Forelimb muscle (tissue), 1 donor: ENCODE measurements at places on chromosomes 4 and X. TPM values are rescaled to one million over a fixed set of nuclear protein-coding genes. Genes with fewer than 3 reads are reported as not detected.

- DNase-seq, result no peak
Measured at GRCh38 chr4:8675906-8676305, 83.3 kb downstream of the CPZ start.

- DNase-seq, result no peak
Measured at GRCh38 chr4:101262683-101263082, 84.6 kb downstream of the PPP3CA start.

DNA sequence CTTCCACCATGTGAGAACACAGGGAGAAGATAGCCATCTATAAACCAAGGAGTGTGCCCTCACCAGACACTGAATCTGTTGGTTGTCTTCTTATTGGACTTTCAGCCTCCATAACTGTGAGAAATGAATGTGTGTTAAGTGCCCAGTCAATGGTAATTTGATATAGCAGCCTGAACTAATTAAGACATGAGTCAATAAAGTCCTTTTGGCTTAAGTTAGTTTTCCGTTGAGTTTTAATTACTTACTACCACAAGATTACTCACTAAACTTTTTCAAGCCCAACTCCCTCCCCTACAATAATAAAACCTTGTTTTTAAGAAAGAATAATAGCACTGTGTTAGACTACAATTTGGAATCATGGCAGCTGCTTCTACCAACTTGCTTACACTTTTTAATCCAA is 324.2 kb downstream of the PCDH19 start:
- DNase-seq, result no peak

GRCh38 chr4:6900181-6900812 is 9.3 kb upstream of the TBC1D14 start:
- no peak for DNase-seq

GRCh38 chr4:177427192-177427591 is 15.0 kb downstream of the AGA start:
- DNase-seq, result no peak

GRCh38 chrX:153476666-153477363 is 6.4 kb upstream of the HAUS7 start:
- DNase-seq, result no peak

DNA sequence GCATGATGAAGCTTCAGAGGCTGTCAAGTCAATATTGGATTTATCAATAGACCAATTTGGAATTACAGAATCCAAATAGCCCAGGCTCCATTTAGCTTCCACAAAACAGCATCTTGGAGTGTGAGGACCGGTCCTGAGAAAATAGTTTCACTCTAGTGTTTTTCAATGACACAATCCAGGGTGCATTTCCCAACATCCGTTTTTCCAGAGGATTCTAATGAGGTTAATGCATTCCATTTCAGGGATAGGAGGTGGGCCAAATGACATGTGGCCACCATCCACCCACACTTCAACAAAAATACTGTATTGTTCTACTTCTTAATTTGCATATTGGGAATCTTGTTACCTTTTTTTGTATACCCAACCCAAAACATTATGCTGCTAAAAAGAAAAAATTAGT is 229.8 kb upstream of the LDB2 start:
- DNase-seq, result no peak

DNA sequence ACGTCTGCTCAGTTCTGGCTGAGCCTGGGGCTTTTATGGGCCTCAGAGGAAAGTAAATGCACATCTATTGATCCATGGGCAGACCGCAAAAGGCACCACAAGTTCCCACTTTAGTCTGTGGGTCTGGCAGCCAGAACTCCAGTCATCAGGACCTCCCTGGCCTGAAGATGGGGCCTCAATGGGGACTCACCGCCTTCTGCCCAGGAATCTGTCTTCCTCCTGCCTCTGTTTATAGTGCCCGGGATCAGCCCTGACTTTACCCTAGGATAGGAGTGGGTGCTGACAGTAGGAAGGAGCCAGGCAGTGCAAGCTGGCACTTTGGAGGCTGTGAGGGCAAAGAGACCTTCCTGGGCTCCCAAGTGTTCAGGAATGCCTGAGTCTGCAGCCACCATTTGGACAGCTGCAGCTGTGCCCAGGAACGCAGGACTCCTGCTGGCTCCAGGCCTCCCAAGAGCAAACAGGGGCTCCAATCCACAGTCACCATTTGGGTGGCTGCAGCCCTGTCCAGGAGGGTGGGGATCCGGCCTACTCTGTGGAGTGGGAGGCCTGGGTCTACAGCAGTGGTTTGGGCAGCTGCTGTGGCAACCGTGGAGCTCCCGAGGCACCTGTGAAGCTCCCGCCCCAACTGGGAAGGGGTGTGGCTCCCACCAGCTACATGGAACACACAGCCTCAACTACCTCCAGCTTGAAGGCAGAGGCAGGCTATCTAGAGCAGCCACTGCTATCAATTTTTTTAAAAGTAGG is 1440.9 kb upstream of the ADGRL3 start:
- DNase-seq, result no peak

GPRASP3 gene
- polyA plus RNA-seq, result 7.0 TPM

GRCh38 chr4:139735381-139736273 is 70.0 kb downstream of the MGST2 start:
- no peak for DNase-seq

UGT2B15 gene
- not detected for polyA plus RNA-seq

GRCh38 chrX:313546-313945 is 5.0 kb downstream of the GTPBP6 start:
- DNase-seq, result no peak

DNA sequence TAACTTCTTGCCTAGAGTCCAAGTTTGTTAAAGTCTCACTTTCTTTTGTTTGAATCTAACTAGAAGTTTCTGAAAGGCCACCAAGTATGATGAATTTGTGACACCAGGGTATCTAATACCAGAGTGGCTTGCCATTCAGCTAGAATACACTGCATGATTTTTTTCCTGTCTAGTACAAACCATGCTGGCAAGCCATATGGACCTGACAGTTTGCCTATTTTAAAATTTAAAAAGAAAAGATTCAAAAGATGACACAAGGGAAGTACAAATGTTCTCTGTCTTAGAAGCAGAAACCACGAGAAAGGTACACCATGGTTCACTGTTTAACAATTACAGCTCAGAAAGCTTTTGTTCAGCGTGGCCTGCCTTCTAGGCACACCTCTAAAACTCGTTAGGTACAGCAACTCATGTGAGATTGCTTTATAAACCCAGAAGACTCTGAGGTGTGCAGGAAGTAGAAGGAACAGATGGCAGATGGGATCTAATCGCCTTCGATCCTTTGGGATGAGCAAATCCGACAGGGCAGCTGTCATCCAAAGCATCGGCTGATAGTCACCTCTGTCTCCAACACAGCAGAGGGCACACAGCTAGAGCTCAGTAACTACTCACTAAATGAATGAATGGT is 35.4 kb upstream of the CENPU start:
- no peak for DNase-seq
